ENCODE measurements at places on chromosomes 1 and 21. TPM values are rescaled to one million over a fixed set of nuclear protein-coding genes. Genes with fewer than 3 reads are reported as not detected.

Gene OPRD1
- polyA plus RNA-seq: not detected

DNA sequence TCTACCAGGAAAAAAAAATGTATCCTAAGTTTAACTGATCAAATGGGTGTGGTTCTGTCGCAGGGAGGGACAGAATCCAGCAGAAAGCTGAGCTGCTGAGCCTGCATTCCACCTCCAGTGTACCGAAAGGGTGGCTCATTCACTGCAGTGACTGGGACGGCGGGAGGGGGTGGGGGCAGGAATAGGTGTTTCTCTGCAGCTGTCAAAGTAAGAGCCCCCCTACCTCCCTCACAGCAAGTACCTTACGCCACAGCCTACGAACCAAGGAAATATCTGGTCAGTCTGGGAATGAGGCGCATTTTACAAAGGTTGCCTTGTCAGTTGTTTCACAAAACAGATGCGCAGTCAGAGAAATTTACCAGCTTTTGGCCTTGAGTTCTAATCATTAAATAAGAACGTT, 1.7 kb downstream of the S100B start:
- DNase-seq: no peak

GRCh38 chr1:13763991-13764390, 64.0 kb downstream of the PRDM2 start:
- no peak for DNase-seq

- DNase-seq: peak; percentile 50
These were observed 66.0 kb downstream of the COL18A1 start for GRCh38 chr21:45470773-45471524.

Gene VSIG8
- not detected for polyA plus RNA-seq

DNA sequence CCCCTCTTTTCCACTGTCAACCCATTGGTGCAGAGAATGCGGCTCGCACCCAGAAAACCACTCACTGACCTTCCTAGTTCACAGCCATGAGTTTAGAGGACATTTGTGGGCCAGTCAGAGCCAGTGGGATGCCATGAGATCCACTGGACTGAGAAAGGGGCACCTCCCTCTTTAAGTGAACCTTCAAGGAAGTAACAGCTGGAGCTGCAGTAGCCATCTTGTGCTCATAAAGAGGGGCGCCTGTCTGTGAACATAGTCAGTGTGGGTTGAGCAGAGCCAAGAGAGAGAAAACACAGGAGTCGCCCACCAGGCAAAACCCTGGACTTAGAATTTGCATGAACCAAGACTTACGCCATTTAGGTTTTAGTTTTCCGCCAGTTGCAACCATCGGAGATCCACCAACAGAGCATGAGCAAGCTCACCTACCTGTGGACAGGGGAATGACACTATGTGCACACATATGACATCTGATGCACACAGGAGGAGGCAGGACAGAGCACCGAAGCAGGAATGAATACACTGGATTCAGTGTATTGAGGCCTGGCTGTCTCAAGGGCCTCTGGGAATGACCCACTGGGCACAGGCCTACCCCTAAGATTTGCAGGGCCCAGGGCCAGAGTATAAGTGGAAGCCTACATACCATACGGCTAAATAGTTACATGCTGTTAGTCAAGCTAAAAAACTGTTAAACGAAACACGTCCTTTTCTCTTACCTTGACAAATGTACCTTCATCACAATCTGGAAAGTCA, 151.6 kb downstream of the GRIK3 start:
- DNase-seq: no peak

Gene CYP4A11
- 0.15 TPM for polyA plus RNA-seq

All from heart right ventricle (tissue), 16 donors.